ENCODE measurements at places on chromosomes 1 and 21.

- DNase-seq = no peak
Observed at GRCh38 chr1:3819771-3820200, 23.5 kb upstream of the LRRC47 start.

DNA sequence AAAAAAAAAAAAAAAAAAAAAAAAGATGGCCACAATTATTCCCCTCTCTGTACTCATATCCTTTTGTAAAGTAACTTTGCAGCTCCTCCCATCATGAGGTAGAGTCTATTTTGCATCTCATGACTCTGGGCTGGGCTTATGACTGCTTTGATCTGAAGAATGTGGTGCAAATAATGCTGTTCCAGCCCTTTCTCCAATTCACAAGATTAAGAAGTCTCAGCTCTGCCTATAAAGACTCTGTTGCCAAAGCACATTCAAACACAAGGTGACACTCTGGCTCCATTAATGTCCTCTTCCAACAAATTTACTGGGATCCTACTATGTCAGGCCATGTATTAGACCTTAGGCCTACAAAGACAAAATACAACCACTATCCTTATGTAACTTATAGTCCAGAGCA, 64.8 kb upstream of the PTCH2 start:
- DNase-seq = no peak

GRCh38 chr1:229835226-229835625, 209.2 kb downstream of the URB2 start:
- DNase-seq = no peak

GRCh38 chr1:25549273-25550154, 6.1 kb downstream of the LDLRAP1 start:
- DNase-seq = peak; percentile 80

DNA sequence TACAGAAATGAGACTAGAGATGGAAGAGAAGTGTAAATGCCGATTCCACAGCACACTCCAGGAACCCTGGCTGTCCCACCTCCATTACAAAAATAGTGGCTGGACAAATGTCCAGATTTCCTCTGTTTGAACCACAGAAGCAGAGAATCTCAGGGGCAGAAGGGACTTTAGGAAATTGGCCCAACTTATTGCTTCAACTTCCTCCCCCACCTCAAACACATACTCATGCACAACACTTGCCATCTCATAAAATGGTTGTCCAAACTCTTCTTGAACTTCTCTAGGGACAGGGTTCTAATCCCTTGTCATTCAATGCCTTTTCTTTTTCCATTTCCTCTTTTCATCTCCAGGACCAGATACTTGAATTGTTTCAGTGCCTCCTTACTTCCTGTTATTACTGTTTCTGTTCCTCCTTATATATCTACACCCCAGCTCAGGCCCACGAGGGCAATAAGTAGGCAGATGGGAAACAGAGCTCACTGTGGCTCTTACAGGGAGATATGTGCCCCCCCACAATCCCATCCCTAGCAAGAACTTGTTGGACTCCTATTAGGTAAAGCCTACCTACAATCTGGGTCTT, 8.5 kb upstream of the B4GALT3 start:
- DNase-seq = peak; percentile 15

DNA sequence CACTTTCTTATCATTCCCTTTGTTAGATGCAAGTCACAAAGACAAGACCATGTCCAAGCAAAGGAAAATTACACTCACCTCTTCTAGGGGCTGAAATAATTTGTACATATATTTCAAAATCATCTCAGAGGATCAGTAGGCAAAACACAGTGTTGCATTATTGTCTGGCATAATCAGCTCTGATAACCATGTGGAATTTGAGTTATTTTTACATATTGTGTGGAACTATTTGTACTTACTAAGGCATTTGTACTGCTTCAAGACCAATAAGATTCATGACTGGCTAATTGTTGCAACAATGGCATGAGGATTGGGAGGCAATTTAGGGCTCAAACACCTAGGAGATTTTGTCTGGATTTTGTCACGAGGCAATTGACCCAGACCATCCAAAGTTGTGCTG, 1716.4 kb downstream of the BRINP3 start:
- DNase-seq = no peak

- no peak for DNase-seq
Observed at GRCh38 chr21:42669041-42669440, 15.6 kb downstream of the PDE9A start.

GRCh38 chr1:204348722-204349121, 11.0 kb downstream of the PLEKHA6 start:
- DNase-seq = no peak

DNA sequence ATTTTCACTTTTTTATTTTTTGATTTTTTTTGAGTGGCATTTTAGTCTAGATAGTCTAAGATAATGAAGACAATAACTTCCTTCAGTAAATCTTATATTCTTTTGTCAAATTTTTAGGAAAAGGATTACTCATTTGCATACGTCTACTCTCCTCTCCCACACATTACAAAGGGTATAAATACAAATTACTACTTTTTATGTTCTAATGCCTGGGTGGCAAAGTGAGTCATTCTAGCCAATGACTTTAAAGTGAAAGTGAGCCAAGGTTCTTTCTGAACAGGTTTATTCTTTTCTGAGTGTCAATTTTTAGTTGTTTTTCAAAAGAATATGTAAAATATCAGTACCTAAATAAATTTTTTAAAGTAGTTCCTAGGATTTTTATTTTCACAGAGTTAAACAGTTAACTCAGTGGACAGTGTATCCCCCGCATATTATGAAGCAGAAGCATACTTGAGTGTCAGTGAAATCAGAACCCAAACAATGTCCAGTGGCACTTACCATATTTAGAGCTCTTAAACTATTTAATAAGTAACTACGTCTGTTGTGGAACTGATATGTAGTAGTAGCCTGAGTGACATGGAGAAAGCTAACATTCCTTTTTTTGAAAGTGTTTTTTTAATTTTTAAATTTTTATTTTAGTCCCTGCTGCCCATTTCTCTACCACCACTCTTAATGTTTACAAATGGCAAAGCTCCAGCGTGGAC, 141.7 kb downstream of the PHTF1 start:
- DNase-seq = no peak

- no peak for DNase-seq
Observed at GRCh38 chr1:32939655-32940371, 24.8 kb downstream of the RNF19B start.

DNA sequence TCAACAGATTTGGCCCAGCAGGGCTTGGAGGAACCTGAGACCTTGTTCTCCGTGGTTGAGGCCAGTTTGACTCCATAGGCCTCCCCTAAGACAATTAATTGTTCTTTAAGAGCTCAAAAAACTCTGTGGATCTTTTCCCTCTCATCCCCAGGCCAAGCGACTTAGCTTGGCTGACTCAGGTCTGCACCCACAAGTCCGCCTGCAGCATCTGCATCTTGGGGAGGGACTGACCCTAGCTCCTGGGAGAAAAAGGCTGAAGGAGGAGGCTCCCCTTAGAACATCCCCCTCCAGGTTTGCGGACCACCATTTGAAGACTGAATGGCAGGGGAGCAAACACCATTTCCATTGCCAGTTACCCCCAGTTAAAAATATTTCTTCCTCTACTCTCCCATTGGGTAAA, 1.5 kb upstream of the HES2 start:
- DNase-seq = no peak

DNA sequence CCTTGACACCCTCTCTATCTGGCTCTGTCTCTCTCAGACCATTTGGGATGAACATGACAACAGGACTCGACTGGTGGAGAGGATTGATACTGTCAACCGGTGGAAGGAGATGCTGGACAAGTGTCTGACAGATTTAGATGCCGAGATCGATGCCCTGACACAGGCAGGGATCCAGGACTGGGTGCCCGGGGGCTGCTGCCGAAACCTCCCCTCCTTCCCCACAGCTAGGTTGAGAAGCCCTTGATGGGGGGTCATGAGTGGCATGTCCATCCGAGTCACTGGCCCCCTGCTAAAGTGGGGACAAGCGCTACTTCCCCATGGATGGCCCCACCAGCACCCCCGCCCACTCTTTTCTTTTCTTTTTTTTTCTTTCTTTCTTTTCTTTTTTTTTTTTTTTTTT, 1.2 kb downstream of the TEKT2 start:
- no peak for DNase-seq

GRCh38 chr1:36533897-36534296, 51.2 kb upstream of the CSF3R start:
- DNase-seq = no peak

- no peak for DNase-seq
Observed at GRCh38 chr1:90969241-90969640, 52.6 kb downstream of the ZNF644 start.

- DNase-seq = no peak
Observed at GRCh38 chr1:115908565-115909274, 67.6 kb upstream of the SLC22A15 start.

DNA sequence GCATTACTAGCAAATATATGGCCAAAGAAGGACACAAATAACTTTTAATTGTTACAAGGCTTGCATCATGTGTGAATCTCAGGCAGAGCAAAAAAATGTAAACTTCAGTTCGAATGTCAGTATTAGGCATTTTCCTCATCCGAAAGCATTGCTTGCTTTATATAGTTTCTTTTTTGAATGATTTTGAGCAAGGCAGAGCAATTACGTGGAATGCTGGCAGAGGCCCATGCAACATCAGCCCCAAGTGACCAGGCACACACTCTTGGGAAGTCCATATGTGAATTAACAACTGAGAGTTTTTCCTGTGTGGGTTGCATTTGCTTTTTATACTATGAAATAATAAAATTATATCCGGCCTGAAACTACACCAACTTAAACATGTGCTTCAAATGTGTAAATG, 274.8 kb downstream of the PTPRC start:
- DNase-seq = no peak

All from bone marrow (tissue), 2 donors.